ENCODE measurements at places on chromosomes 4 and X.

GRCh38 chr4:66653937-66654336 is 891.4 kb downstream of the CENPC start:
- peak; percentile 58 for DNase-seq

DNA sequence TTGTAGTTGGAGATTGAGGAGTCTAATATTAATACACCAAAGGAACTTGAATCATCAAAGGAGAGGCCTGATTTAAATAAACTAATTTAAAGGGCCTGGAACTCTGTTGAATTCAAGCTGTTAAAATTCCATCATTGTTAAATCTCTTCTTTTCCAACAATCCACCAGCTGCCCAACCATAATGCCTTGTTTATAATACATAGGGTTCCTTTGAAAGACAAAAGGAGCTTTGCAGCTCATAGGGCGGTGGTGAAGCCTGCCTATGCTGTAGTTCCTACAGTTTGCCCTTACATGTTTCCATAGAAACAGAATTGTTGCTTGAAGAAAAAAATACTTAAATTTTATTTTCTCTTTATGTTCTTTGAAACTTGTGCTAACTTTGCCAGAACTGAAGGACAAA is 102.8 kb downstream of the GLUD2 start:
- DNase-seq = no peak

GRCh38 chr4:120771907-120772306 is 150.6 kb downstream of the PRDM5 start:
- DNase-seq = no peak

GRCh38 chr4:68176500-68176899 is 46.8 kb upstream of the TMPRSS11F start:
- no peak for DNase-seq

DNA sequence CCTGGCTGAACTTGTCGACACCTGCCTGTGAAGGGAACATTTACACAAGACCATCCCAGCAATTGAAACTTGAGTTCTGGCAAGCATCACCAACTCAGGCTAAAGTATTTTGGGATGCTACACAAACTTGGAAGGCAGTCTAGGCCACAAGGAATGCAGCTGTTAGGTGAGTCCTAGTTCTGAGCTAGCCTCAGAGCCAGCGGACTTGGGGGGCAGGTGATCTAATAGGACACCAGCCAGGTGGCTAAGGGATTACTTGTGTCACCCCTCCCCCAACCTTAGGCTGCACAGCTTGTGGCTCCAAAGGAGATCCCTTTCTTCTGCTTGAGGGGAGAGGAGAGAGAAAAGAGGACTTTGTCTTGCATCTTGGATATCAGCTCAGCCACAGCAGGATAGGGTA is 62.3 kb upstream of the DKK2 start:
- DNase-seq = no peak

DNA sequence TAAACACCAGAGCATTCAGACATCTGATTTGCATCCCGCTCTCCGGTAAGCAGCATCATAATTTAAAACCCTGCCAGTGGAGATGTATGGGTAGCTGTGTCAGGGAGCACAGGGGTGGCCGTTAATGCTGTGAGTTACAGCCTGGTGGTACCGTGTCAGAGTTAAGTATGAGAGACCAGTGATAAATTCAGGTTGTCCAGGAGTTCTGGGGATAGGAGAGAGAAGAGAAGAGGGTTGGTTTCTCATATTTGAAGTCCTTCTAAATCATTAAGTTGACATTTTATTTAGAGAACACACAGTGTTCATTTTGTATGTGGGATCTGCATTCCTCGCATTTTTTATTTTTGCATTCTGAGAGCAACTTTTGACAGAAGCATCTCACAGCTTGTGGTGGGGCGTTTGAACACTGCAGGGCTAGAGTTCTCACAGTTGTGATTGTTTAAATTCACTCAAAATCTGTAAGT is 157.6 kb downstream of the DCLK2 start:
- peak; percentile 86 for DNase-seq

DNA sequence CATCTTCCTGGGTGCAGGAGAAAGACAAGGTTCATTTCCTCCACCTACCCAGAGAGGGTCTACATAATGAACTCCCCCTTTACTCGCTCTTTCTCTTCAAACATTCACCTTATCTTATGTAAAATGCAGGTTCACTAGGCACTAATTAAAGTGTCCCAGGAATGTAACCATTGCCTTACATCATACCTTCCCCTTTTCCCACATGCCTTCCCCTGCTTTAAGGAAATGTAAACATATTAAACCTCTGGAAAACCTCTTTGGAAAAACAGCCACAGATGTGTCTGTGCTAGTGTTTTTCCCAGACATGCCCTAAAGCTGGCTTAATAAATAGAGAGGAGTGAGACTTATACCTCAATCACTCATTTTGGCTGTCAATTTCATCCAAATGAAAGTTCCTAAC is 15.8 kb downstream of the TBC1D9 start:
- DNase-seq = peak; percentile 25

GRCh38 chr4:154422152-154422551 is 69.4 kb downstream of the DCHS2 start:
- no peak for DNase-seq

- no peak for DNase-seq
Observed at GRCh38 chr4:56677711-56678110, 3.4 kb downstream of the HOPX start.

DNA sequence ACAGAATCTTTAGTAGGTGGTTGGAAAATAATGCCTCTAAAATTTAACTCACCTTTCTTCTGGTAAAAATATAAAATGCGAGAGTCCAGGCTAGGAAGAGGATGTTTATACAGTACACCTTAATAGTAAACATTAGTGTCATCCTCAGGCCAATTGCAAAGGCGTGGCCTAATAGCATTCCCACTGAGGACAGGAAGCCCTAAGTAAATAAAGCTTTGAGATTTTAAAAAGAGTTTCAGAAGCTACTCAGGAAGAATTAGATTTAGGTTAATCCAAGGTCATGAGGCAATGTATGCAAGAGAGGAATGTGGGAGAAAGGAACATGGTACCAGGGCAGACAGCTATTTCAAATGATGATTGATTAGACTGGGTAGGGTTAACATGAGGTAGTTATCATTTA is 49.5 kb downstream of the RPGR start:
- DNase-seq = no peak

- peak; percentile 46 for DNase-seq
Observed at GRCh38 chr4:123120473-123120872, 198.1 kb upstream of the NUDT6 start.

DNA sequence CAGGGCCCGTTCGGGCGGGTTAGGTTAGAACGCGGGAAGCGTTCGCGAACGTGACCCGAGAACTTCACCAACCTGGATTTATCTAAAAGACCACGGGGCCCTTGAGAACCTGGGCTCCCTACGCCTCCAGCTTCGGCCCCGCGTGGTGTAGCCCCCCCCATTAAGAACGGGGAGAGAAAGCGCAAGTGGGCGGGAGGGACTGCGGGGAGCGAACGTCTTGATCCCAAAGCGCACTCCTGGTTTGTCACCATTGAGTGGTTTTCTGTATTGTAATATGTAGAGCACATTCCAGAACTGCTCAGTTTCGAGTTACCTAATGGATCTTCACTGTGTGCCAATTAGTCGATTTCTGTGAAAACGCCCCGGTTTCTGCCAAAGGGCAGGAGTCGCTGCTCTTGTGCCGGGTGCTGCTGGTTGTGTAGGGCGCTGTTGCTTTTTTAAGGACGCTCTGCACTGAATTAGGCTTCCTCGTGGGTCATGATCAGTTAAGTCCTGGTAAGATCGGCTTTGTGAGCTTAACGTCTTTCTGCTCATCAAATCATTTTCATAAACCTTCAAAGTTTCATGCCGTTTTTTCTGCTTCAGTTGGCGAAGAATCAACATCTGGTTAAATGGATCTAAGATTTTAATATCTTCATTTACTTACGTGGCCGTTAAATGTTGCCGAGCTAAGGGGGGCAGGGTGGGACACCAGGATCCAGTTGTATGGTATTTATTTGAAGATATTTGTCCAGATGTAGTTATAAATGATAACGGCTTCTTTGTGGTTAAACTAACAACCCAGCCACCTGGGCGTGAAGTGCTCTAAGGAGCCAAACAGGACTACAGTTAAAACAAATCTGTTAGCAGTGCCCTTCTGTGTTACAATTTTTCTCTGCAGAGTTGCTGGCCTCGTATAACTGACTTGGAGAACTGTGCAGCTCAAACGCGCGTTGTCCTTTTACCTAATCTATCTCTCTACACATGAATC is 809 bp downstream of the MND1 start:
- DNase-seq = peak; percentile 69

DNA sequence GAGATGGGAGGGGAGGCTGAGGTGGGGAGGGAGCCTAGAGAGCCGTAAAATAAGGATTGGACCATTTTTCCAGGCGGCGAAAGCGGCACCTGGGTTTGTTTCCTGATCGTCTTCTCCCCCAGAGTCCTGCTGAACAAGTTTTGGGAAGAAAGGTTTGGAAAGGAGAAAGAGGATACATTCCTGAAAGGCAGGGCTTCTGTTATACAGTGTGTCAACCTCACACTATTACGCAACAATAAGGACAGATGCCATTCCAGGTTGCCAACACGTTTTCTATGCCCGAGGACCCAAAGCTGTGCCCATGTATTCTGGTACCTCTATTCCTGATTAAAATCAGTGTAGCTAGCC is 658 bp downstream of the SCOC start:
- DNase-seq = no peak

- DNase-seq = no peak
Observed at GRCh38 chrX:36407836-36408235, 488.3 kb downstream of the CFAP47 start.

- peak; percentile 85 for DNase-seq
Observed at GRCh38 chr4:8528713-8529112, 51.5 kb upstream of the GPR78 start.

- DNase-seq = no peak
Observed at GRCh38 chrX:37627602-37628001, 56.1 kb downstream of the LANCL3 start.

GRCh38 chrX:115449742-115450141 is 111.2 kb upstream of the PLS3 start:
- DNase-seq = peak; percentile 48
